ENCODE measurements at places on chromosomes 3 and 15.

DNA sequence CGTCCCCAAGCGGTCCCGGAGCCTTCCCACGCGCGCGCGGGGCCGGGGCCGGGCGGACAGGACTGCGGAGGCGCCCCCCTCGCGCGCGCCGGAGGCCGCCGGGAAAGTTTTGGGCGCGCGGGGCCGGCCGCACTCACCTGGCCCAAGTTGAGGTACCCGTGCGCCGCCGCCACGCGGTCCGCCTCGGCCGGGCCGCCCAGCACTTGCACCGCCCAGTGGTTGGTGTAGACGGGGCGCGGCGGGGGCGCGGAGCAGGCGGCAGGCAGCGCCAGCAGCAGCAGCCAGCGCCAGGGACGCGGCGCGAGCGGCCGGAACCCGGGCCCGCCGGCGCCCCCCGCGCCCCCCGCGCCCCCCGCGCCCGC is 289 bp downstream of the PCSK6 start:
- DNase-seq = no peak

GRCh38 chr15:32688151-32688639 is 29.6 kb upstream of the GREM1 start:
- no peak for DNase-seq

- no peak for DNase-seq
These were observed 31.2 kb downstream of the SLC22A14 start for GRCh38 chr3:38313263-38313662.

DNA sequence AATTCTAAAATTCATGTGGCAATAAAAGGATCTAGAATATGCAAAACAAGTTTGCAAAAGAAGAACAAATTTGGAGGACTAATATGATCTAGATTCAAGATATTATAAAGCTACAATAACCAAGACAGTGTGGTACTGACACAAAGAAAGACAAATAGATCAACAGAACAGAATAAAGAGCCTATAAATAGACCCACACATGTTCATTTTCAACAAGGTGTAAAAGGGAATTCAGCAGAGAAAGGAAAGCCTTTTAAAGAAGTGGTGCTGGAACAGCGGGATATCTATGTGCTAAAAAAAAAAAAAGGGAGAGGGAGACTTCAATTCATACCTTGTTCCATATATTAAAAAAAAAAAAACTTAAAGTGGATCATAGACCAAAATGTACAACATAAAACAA is 149.0 kb downstream of the WDR76 start:
- DNase-seq = no peak

DNA sequence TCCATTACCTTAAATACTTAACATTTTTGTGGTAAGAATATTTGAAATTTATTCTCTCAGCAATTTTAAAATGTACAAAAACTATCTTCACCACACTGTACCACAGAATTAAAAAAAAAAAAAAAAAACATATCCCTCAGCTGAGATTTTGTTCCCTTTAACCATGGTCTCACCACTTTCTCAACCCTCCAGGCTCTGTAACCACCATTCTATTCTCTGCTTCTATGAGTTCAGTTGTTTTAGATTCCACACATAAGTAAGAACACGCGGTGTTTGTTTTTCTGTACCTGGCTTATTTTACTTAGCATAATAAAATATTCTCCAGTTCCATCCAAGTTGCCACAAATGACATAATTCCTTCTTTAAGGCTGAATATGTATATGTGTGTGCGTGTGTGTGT is 41.5 kb downstream of the CSNK1G1 start:
- no peak for DNase-seq

DNA sequence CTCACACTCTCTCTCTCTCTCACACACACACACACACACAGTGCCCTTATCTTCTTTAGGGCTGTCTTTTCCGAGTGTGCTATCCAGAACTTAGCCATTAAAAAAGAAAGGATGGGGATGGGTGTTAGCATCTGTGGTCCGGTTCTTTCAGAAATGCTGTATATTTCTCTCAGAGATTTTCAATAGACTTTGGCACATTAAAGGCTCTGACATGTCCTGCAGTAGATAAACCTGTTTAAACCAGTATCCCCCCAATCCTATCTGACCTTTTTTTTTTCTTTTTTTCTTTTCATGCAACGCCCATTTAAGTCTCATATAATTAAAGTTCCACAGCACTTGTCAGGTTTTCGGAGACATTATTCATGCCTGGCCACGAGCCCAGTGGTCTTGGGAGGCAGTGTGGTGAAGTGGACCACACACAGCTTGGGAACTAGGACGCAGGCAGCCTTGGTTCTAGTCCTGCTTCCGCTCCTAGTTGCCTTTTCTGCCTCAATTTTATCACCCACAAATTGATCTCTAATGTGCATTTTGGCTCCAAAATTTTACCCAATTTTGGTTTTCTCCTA is 13.3 kb downstream of the CAV3 start:
- no peak for DNase-seq

DNA sequence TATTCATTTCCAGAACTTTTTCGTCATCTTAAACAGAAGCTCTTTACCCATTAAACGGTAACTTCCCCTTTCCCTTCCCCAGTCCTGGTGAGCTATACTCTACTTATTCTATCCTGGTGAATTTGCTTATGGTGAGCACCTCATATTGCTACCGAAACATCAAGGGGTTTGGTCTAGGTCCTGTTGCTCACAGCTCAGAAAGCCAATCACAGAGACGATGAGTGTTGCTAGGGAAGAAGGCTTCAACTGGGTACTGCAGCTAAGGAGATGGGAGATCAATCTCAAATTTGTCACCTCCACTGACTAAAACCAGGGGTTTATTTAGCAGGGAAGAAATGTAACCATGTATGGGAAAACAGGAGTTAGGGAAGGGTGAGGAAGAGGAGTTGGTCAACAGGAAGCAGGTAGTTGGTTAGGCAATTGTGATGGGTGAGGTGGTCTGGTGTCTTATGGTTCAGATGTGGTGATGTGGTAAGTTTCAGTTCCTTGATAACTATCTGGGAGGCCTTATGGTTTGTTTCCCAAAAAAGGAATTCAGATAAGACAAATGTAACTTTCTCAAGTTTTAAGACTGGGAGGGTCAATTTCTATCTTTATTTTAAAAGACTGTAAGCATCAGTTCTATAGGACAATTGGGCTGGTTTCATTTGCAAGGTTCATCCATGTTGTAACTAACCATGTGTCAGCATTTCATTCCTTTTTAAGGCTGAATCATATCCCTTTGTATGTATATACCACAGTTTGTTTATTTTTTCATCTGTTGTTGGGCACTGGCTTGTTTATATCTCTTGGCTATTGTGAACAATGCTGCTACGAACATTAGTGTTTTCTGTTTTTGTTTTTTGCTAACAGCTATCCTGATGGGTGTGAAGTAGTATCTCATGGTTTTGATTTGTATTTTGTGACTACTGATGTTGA is 24.3 kb downstream of the ARHGAP11B start:
- no peak for DNase-seq

DNA sequence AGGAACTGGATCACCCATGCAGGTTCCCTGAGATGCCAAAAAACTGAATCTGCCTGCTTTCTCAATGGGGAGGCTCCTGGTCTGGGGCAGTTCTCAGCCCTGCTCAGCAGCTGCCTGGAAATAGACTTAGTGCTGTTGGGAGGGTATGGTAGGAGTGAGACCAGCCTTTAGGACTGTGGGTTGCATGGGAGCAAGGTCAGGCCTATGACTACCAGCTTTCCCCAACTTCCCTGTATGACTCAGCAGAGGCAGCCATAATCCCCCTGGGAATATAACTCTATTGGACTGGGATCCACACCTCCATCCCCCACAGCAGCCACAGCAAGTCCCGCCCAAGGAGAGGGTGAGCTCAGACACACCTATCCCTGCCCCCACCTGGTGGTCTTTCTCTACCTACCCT is 87.0 kb downstream of the CFAP44 start:
- no peak for DNase-seq

- no peak for DNase-seq
These were observed 10.8 kb upstream of the MFSD1 start for GRCh38 chr3:158790901-158791589.

DNA sequence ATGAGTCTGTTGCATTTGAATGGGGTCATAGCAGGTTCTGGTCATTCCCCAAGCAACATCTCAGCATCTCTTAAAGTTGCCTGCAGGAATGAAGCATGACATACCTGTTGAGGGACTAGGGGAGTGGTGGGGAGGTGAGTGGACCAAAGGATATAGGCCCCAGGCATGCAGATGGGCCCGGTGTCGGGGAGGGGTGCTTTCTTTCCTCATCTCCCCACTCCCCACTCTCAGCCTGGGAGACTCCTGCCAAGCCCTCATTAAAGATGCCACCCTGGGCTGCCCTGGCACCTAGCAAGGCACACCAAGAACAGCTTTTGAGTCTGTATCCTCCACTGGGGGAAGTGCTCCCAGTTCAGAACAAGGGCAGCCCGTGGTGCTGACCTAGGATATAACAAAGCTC is 54.2 kb downstream of the GRIP2 start:
- DNase-seq = no peak

DNA sequence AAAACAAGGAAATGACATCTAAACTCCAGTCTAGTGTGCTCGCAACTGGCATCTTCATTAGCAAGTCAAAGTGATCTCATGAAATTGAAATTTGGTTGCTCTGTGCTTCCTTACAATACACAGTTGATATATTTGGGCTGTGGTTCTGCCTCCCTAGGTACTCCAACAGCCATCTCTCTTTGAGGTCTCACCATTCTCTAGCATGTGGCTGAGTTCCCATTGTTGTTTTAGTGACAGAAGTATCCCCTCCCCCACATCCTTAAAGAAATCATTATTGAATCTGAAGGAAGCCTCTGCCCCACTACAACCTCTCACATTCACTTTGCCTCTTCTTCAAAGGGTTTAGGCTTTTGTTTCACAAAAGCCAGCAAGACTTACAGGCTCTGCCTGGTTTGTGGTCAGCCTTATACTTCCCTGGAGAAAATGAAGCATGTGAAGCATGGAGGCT is 516.5 kb downstream of the NLGN1 start:
- no peak for DNase-seq

- no peak for DNase-seq
These were observed 121.8 kb upstream of the SMAD3 start for GRCh38 chr15:66943456-66944095.

- no peak for DNase-seq
These were observed 856 bp downstream of the TMEM40 start for GRCh38 chr3:12758025-12758781.
